ENCODE measurements at places on chromosomes 13 and 19.
A peak's percentile ranks its signal among the peaks of the same experiment; 100 is the strongest.

- peak; percentile 77 for DNase-seq
- peaks cover 100% of the 10 kb centered on the region for H3K4me1 ChIP-seq
- H3K36me3 ChIP-seq: peaks cover 51% of the 10 kb centered on the region
- H3K4me3 ChIP-seq: peak overlapping the region; percentile 24
Measured at GRCh38 chr19:40806423-40807146, 7.6 kb downstream of the EGLN2 start.

GRCh38 chr19:30088567-30088966, 146.5 kb downstream of the URI1 start:
- no peaks in the 10 kb centered on the region for H3K36me3 ChIP-seq
- H3K27me3 ChIP-seq: no peaks in the 10 kb centered on the region
- no peak for DNase-seq
- H3K27ac ChIP-seq: no peak overlapping the region

GRCh38 chr13:101155920-101156319, 260.4 kb downstream of the NALCN start:
- no peak for DNase-seq
- no peaks in the 10 kb centered on the region for H3K36me3 ChIP-seq
- no peak overlapping the region for H3K4me3 ChIP-seq
- no peak overlapping the region for H3K27ac ChIP-seq
- H3K27me3 ChIP-seq: peaks cover 22% of the 10 kb centered on the region

- no peaks in the 10 kb centered on the region for H3K4me1 ChIP-seq
- no peak overlapping the region for H3K27ac ChIP-seq
- H3K36me3 ChIP-seq: peaks cover 82% of the 10 kb centered on the region
Measured at GRCh38 chr19:33114312-33114711, 17.6 kb upstream of the WDR88 start.

DNA sequence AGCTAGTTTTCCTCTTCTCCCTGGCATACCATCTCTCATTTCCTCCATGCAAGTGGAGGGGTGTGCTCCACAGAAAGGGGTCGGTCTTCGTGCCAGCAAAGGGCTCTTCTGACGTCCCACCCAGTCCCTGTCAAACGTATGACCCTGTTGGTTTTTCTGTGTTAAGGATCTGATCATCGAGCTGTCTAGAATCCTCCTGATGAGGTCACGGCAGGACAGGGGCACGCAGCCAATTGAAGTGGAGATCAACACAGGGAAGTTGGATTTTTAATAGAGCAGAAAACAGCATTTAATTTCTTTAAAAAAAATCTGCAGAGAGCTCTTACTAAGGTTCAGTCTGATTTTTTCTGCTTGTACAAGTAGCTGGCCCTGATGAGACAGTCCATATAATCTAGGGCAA, 339.4 kb downstream of the TEX29 start:
- no peaks in the 10 kb centered on the region for H3K4me1 ChIP-seq

GRCh38 chr13:24022568-24022967, 125.3 kb upstream of the C1QTNF9B start:
- H3K36me3 ChIP-seq: no peaks in the 10 kb centered on the region
- no peaks in the 10 kb centered on the region for H3K27me3 ChIP-seq
- no peak overlapping the region for H3K4me3 ChIP-seq
- no peaks in the 10 kb centered on the region for H3K4me1 ChIP-seq

- H3K27me3 ChIP-seq: no peaks in the 10 kb centered on the region
- no peak overlapping the region for H3K4me3 ChIP-seq
- DNase-seq: no peak
- H3K4me1 ChIP-seq: no peaks in the 10 kb centered on the region
- no peak overlapping the region for H3K27ac ChIP-seq
Measured at GRCh38 chr13:41641961-41642360, 184.6 kb downstream of the RGCC start.

- peak; percentile 29 for DNase-seq
- H3K36me3 ChIP-seq: peaks cover 38% of the 10 kb centered on the region
- H3K27me3 ChIP-seq: no peaks in the 10 kb centered on the region
Measured at GRCh38 chr19:41265395-41266153, 1.4 kb downstream of the HNRNPUL1 start.

DNA sequence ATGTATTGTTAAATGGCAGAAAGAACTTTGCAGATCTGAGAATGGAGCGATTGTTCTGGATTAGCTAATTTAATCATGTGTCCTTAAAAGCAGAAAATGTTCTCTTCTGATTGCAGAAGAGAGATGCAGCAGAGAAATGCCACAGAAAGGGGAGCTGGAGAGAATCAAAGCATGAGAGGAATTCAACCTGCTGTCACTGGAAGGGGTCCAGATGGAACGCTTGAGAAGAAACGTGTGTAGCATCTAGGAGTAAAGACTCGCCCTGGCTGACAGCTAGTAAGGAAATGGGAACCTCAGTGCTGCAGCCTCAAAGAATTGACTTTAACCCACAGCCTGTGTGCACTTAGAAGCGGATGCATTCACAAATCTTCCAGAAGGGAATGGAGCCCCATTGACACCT, 502.8 kb downstream of the KLF12 start:
- DNase-seq: no peak
- H3K27me3 ChIP-seq: no peaks in the 10 kb centered on the region
- H3K36me3 ChIP-seq: no peaks in the 10 kb centered on the region
- peaks cover 12% of the 10 kb centered on the region for H3K4me1 ChIP-seq
- no peak overlapping the region for H3K4me3 ChIP-seq

DNA sequence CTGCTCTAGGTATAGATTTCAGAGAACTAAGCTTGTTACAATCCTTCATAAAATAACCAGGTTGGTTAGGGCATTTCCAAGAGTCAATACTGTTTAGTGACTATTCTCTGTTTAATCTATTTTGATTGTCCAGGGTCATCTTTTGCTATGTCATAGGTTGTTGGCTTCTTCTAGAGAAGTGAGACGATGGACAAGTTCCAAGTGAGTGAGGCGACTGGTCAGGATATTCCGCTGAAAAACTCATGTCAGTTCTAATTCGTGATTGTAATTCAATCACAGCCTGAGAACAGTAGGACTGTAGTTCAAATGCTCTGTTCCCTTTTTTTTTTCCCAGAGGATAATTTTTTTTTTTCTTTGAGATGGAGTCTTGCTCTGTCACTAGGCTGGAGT, 15.8 kb upstream of the ALOX5AP start:
- H3K27ac ChIP-seq: no peak overlapping the region
- H3K27me3 ChIP-seq: no peaks in the 10 kb centered on the region
- no peak overlapping the region for H3K4me3 ChIP-seq
- no peaks in the 10 kb centered on the region for H3K36me3 ChIP-seq
- DNase-seq: no peak

DNA sequence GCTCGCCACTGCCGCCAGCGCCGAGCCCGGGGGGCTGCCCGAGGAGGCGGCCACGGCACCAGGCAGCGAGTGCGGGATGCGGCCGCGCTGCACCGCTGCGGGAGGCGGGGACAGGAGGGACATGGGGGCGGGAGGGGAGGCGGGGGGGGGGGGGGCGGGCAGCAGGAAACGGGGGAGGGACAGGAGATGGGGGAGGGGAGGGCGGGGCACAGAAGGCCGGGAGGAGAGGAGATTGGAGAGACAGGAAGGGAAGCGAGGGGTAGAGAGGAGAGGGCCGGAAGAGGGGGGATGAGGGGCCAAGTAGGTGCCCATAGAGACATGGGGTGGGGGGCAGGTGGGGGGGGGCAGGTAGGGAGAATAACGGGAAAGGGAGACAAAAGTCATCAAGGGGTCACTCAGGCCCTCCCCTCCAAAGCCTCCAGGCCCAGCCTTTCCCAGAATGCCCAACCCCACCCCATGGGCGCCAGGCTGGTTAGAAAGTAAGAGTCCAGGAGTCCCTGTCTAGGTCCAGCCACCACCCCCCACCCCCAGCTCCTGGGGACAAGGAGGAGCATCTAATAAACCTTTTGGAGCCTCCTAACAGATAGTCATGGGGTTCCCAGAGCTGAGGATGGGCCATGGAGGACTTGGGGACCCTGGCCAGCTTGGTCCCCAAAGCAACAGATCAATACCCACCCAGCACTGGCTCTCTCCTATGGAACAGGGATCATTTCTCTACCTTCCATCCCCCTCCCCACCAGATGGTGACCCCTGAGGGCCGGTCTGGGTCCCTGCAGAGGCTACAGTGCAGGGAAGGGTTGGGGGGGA, 9.5 kb downstream of the NR2F6 start:
- no peak overlapping the region for H3K4me3 ChIP-seq
- H3K36me3 ChIP-seq: no peaks in the 10 kb centered on the region

GRCh38 chr13:90315061-90315460, 1032.4 kb upstream of the MIR17HG start:
- no peaks in the 10 kb centered on the region for H3K27me3 ChIP-seq
- H3K4me1 ChIP-seq: no peaks in the 10 kb centered on the region
- no peak overlapping the region for H3K4me3 ChIP-seq
- H3K27ac ChIP-seq: no peak overlapping the region
- DNase-seq: no peak

DNA sequence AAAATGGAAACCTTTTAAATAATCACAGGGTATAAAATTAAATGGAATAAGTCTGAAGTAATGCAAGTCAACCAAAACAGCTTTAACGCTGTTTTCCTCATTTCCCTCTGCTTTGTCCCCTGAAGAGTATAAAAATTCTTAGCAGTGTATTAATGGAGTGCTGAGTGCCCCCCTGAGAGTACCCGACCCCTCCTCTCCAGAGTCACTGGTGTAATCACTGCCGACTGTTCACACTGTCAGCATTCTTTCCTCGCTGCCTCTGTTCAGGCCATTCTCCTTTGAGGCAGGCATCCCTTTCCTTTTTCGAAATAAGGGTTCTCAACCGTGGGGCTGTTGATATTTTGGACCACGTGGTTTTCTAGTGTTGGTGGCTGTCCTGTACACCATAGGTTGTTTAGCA, 146.9 kb upstream of the SLC10A2 start:
- H3K27ac ChIP-seq: no peak overlapping the region
- no peaks in the 10 kb centered on the region for H3K36me3 ChIP-seq
- H3K27me3 ChIP-seq: no peaks in the 10 kb centered on the region
- H3K4me3 ChIP-seq: no peak overlapping the region
- no peaks in the 10 kb centered on the region for H3K4me1 ChIP-seq
- DNase-seq: no peak

DNA sequence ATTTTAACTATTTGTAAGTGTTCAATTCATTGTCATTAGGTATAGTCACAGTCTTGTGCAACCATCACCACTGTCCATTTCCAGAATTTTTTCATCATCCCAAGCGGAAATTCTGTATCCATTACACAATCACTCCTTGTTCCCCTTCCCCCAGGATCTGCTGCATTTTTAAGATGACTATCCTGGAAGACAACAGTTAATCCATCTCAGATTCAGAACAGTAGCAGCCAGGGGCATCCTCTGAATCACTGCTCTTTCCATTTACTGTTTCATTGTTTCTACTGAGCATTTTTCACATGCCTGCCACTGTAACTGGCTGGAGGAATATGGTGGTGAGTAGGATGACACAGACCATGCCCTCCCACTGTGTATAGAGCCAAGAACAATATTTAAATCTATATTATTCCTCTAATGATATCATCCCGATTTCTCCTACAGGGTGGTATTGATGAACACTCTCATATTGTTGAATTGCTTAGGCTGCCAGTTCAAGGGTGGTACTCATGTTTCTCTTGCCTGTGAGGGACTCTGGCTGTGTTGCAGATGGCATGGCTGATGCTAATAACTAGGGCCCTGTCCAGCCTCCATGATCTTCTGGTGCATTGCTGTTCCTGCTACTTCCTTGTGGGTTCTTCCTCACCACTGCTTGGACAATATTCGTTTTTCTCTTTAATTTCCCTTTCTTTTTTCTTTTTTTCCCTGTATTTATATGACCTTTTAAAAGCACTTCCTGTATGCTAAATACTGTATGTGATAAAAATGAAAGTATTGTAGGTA, 59.0 kb downstream of the WDFY2 start:
- H3K27ac ChIP-seq: peak overlapping the region; percentile 95
- H3K36me3 ChIP-seq: no peaks in the 10 kb centered on the region
- no peak overlapping the region for H3K4me3 ChIP-seq
- no peak for DNase-seq
- H3K4me1 ChIP-seq: peaks cover 43% of the 10 kb centered on the region
- no peaks in the 10 kb centered on the region for H3K27me3 ChIP-seq

DNA sequence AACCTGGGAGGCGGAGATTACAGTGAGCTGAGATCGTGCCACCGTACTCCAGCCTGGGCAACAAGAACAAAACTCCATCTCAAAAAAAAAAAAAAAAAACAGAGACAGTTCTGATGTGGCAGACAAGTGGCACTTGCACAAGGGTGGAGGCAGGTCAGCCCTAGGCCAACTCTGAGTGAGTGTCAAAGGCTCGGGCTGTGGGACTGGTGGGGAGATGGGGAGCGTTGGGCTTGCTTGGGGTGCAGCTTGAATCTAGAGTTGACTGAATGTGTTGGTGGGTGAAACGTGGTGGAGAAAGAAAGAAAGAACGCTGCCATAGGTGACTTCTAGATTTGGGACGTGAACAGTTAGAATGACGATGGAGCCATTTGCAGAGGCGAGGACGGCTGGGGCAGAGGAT, 121.3 kb upstream of the SPACA7 start:
- peaks cover 5% of the 10 kb centered on the region for H3K27me3 ChIP-seq
- DNase-seq: no peak
- H3K27ac ChIP-seq: no peak overlapping the region
- H3K4me1 ChIP-seq: no peaks in the 10 kb centered on the region

Measured in CD4-positive, alpha-beta T cell (primary cell).